Fibroblast of the aortic adventitia (primary cell): ENCODE measurements at places on chromosomes 12 and 14.
A peak's percentile ranks its signal among the peaks of the same experiment; 100 is the strongest.

- no peak for DNase-seq
Observed at GRCh38 chr12:112716099-112717093, 75.2 kb upstream of the RPH3A start.

DNA sequence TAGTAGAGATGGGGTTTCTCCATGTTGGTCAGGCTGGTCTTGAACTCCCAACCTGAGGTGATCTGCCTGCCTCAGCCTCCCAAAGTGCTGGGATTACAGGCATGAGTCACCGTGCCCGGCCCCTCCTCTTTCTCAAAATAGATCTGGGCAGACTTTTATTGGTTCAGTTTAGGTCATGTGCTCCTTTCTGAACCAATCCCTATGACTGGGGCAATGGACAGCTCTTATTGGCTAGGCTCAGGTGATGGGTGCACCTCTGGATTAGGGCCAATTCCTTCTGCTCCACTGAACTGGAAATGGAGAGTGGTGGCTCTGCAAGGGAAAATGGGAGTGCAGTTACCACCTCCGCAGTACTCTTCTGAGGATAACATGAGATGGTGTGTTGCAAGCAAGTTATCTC is 6.2 kb upstream of the ATP6V0A2 start:
- no peak for DNase-seq

- DNase-seq = peak; percentile 54
Observed at GRCh38 chr12:26017484-26018211, 59.2 kb downstream of the RASSF8 start.

DNA sequence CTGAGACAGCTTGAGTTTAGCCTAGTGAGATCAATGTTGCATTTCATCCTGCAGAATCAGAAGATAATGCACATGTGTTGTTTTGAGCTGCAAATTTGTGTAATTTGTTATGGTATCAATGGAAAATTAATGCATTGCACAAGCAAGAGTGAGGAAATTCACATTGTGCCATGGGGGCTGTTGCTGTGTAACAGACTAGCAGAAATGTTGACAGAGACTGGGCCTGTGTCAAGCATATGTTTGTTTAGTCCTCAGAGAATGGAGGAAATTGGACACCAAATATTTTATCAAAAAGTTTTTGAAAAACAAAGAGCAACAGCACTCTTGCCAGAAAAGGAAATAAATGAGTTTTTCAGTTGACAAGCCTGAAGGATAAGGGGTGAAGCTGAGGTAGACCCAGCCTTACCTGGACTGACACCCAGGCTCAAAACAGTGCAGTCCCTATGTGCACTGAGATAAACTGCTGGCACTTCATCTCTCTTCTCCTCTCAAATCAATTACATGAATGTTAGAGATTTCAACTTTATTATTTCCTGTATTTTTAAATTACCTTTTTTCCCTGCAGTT is 1150.0 kb downstream of the FSCB start:
- no peak for DNase-seq

- DNase-seq = peak; percentile 23
Observed at GRCh38 chr12:52244615-52244994, 11.6 kb downstream of the KRT7 start.
